Activated CD4-positive, alpha-beta T cell treated with anti-CD3 and anti-CD28 coated beads, Interleukin-2, amount 50 U/mL, for 24 hours (primary cell): ENCODE measurements at places on chromosomes 16 and 17.

DNA sequence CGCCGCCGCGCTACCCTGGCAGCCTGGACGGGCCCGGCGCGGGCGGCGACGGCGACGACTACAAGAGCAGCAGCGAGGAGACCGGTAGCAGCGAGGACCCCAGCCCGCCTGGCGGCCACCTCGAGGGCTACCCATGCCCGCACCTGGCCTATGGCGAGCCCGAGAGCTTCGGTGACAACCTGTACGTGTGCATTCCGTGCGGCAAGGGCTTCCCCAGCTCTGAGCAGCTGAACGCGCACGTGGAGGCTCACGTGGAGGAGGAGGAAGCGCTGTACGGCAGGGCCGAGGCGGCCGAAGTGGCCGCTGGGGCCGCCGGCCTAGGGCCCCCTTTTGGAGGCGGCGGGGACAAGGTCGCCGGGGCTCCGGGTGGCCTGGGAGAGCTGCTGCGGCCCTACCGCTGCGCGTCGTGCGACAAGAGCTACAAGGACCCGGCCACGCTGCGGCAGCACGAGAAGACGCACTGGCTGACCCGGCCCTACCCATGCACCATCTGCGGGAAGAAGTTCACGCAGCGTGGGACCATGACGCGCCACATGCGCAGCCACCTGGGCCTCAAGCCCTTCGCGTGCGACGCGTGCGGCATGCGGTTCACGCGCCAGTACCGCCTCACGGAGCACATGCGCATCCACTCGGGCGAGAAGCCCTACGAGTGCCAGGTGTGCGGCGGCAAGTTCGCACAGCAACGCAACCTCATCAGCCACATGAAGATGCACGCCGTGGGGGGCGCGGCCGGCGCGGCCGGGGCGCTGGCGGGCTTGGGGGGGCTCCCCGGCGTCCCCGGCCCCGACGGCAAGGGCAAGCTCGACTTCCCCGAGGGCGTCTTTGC lies 3.1 kb downstream of the HIC1 start:
- DNase-seq: no peak

GRCh38 chr16:28572696-28573510 lies 19.2 kb downstream of the SGF29 start:
- no peak for DNase-seq

DNA sequence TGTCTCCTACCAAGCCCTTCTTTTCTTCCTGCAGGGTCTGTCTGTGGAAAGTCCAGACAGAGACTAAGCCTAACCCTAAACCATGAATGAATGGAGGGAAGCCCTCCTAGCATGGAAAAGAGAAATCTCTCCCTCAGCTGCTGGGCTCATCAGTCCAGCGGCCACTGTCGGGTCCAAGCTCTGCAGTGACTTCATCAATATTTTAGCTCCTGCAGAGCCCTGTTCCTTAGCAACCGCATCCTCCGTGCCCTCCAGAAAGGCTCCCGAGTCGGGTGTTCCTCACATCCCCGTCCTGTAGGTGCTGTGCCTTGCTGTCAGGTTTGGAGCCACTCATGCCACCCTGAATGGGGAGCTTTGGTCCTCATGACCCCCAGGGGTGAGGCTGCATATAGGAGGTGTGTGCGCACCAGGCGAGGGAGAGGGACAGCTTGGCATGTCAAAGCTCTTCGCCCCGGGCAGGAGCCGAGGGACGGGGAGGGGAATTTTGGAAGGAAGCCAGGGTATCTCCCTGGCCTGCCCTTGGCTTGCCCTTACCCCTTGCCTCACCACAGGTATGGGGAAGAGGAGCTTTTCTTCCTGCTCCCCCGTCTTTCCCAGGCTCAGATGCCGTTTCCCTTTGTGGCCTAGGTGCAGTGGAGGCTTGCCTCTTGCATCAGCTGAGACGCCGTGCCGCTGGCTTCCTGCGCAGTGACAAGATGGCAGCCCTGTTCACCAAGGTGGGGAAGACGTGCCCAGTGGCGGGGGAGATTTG lies 23.9 kb downstream of the SGSM2 start:
- no peak for DNase-seq

DNA sequence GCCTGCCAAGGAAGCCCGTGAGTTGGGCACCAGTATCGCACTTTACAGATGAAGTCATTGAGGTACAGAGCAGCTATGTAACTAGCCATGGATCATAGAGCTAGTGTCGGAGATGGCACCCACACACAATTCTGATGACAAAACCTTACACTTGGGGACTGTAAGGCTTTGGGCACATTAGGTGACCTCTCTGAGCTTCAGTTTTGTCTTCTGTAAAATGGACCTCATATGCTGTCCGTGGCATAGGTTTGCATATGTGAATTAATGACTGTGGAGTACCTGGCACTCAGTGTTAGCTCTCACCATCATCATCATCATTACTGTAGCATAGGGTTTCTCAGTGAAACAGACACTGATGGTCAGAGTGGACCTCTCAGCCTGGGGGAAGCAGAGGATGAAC lies 50.3 kb downstream of the CMIP start:
- DNase-seq: no peak

- DNase-seq: no peak
These were observed 2.5 kb downstream of the RANBP10 start for GRCh38 chr16:67803894-67804293.

GRCh38 chr17:4110152-4110551 lies 32.7 kb downstream of the ZZEF1 start:
- no peak for DNase-seq

GRCh38 chr17:5695480-5695879 lies 111.2 kb upstream of the NLRP1 start:
- DNase-seq: no peak

DNA sequence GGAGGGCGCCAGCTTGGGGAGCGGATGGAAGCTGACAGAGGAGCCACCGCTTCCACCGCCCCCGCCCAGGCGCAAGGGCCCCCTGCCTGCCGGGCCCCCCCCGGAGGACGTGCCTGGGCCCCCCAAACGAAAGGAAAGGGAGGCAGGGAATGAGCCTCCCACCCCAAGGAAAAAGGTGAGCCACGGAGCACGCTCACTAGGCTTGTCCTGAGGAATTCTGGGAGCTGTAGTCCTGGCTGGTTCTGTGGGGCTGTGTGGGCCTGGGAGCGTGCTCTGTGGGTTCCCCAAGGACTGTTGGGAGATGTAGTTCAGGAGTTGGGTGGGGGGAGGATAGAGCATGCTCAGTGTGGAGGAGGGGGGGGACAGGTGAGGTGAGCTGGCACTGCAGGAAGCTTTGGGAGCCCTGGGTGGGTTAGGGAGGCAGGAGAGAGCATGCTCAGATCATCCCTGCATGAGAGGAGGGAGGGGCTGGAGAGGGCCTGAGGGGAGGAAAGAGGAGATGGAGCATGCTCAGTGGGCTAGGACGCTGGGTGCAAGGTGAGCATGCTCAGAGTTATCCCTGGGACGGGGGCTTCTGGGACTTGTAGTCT lies 4.5 kb downstream of the FBXL19 start:
- DNase-seq: no peak

- DNase-seq: no peak
These were observed 9.3 kb downstream of the PDF start for GRCh38 chr16:69321080-69321479.

- no peak for DNase-seq
These were observed 43.1 kb downstream of the SCNN1B start for GRCh38 chr16:23345237-23345636.

DNA sequence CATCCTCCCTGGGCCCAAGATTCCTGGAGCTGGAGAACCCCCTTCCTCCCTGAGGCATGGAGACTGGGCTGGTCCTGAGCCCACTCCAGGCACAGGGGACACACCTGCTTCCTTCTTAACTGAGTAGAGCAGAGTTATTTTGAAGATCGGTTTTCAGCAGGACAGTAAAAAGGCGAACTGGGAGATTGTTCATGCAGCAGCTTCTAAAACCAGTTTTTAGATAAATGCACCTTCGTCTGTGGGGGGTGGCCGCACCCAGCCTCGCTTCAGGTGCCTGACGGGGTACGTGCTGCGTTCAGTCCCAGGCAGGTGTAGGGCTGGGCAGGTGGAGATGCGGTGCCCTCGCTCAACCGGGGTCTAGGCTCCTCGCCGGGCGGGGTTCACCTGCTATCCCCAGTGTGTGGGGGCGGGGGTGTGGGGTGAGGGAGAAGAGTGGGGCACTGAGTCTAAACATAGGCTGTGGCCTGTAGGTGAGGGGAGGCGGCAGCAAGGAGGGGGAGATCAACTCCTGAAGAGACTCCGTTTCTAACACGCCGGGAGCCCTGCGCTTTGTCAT lies 69.5 kb downstream of the JPH3 start:
- no peak for DNase-seq

GRCh38 chr17:21252796-21253645 lies at the start of gene NATD1:
NATD1 (minus strand) TSS chr17:21253410; CDS start chr17:21253264, 146 bp downstream.
- peak; percentile 67 for DNase-seq

- no peak for DNase-seq
These were observed 197.8 kb downstream of the SALL1 start for GRCh38 chr16:50953290-50953689.

DNA sequence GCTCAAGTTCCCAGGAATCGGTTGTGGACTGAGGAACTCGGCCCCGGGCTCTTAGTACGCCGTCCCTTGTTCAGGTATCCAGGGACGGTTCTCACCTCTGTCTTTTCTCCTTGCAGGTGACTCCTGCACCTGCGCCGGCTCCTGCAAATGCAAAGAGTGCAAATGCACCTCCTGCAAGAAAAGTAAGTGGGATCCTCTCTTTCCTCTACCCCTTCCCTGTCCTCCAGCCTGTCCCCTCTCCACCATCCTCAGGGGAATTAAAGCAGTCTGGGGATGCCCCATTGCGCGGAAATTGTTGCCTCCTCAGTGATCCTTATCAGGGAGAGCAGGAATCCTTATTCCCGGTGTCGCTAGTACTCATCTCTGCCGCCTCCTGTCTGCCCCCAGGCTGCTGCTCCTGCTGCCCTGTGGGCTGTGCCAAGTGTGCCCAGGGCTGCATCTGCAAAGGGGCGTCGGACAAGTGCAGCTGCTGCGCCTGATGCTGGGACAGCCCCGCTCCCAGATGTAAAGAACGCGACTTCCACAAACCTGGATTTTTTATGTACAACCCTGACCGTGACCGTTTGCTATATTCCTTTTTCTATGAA lies 585 bp downstream of the MT2A start:
- DNase-seq: no peak

GRCh38 chr17:82400206-82400605 lies 17.9 kb upstream of the HEXD start:
- no peak for DNase-seq

GRCh38 chr17:29344201-29344856 lies 45.8 kb upstream of the TAOK1 start:
- no peak for DNase-seq

DNA sequence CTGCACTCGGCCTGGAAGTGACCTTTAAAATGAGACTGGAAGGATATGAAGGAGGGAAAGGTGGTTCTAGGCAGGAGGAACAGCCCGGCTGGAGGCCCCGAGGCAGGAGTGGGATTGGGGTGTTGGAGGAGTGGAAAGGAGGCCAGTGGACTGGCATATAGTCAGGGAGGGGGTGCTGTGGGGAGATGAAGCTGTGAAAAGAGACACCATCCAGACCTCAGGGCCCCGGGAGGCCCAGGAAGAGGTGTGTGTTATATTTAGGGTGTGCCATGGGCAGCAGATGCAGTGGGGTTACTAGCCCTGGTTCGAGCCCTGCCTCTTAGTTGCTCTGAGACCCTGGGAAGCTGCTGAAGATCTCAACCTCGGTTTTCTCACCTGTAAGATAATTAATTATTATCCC lies 18.9 kb upstream of the DOK4 start:
- DNase-seq: no peak

- DNase-seq: no peak
These were observed 95.5 kb upstream of the GSE1 start for GRCh38 chr16:85517563-85518179.

DNA sequence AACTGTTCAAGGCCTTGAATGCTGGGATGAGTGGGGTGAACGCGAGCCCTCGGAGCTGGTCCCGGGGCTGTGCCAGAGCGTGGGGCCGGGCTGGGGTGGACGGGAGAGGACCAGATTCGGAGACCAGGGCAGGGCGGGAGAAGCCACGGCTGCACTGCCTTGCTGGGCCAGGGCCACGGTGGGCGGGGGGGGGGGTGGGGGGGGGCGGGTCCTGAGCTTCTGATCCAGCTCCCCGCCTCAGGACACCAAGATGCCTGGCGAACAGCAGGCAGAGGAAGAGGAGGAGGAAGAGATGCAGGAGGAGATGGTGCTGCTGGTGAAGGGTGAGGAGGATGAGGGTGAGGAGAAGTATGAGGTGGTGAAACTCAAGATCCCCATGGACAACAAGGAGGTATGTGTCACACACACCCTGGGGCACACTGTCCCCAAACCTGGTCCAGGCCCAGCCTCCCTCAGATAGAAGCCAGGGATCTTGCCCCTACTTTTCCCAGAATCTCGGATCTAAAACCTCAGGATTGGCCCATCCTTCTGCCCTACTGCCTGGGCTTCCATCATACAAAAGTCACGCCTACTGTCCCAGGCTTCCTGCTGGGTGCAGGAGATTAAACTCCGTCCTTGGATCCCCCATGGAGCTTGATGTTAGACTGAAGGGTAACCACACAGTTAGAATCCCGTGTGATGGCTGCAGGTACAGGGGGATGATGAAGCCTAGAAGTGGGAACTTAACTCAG lies 563 bp downstream of the ZNF771 start:
- no peak for DNase-seq

- no peak for DNase-seq
These were observed 7.8 kb downstream of the GGA2 start for GRCh38 chr16:23502466-23502865.

DNA sequence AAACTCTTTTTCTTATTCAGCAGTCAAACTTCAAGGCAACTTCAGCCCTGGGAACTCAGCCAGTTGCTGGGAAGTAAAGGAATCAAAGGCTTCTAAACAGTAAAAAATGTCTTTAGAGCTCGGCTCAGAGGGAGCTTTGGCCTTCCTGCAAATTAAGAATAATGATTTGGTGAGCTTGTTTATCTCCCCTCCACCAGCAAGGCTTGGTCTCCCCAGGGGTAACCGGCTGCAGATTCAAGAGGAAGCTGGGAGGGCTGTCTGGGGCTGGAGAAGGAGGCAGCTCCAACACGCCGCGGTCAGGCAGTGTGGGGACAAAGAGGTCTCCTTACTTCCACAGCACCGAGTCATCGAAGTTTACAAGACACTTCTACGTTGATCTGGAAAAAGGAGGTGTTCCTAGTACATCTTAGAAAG lies 17.7 kb upstream of the DOC2B start:
- DNase-seq: no peak

- no peak for DNase-seq
These were observed 45.3 kb downstream of the GLG1 start for GRCh38 chr16:74561626-74562025.

DNA sequence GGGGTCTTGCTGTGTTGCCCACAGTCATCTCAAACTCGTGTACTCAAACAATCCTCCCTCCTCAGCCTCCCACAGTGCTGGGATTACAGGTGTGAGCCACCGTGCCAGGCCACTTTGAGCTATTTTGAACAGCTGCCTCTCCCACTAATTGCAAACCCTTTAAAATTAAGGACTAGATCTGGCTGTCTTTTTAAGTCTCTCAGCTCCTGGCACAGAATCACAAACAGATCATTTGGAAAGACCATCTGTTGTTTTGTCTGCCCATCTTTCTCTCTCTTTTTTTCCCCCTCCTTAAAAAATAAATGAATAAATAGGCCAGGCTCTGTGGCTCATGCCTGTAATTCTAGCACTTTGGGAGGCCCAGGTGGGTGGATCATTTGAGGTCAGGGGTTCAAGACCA lies 10.9 kb upstream of the STAT3 start:
- no peak for DNase-seq
